ENCODE measurements at places on chromosomes 2 and 18.

- DNase-seq, result no peak
Observed at GRCh38 chr2:236959876-236960275, 125.8 kb upstream of the COPS8 start.

DNA sequence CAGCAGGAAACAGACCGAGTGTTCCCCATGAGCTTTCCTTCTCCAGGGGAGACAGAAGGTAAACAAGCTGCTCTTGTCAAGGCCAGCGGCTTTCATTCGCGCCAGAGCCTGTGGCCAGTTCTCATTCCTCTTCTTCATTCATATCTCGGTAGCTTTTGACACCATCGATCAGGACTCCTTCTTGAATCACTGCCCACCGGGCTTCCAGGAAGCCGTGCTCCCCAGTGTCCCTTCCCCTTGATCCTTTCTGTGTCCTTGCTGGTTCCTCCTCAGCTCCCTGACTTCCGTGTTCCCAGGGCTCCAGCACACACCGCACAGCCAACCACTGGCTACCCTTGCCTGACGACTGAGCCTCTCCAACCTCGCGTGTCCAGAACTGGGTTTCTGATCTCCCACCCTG lies 14.1 kb downstream of the SLC66A3 start:
- DNase-seq, result no peak

DNA sequence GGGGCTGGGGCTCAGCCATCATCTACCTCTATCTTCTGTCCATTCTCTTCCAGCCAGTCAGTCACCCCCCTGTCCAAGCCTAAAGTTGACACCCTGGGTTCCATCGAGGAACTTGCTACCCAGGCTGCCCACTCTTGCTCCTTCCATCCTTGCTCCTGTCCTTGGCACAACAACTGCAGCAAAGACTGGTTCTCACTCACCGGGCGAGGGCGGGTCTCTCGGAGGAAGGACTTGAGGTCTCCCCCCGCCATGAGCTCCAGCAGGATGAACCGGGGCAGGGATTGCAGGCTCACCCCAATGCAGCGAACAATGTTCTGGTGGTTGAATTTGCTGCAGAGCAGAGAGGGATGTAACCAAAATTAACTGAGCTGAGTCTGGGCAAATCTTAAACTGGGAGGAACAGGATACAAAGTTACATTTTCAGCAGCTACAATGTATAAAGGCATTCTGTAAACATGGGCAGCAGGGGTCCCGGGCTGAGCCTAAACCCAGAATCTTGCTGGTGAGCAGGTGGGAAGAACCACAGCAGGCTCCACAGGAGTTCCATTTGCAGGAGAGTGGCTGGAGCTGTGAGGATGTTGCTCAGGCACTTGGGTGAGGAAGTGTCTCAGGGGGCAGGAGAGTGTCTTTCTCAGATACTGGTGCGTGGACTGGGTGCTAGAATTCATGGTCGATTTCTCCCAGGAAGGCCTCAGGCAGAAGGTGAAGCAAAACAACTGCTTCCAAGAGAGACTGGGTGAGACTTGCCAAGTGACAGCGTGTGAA lies 105.5 kb downstream of the CLIP4 start:
- no peak for DNase-seq

GRCh38 chr2:3299703-3300102 lies 77.9 kb downstream of the EIPR1 start:
- DNase-seq, result no peak

GRCh38 chr2:54577035-54577434 lies 120.9 kb downstream of the SPTBN1 start:
- DNase-seq, result no peak

DNA sequence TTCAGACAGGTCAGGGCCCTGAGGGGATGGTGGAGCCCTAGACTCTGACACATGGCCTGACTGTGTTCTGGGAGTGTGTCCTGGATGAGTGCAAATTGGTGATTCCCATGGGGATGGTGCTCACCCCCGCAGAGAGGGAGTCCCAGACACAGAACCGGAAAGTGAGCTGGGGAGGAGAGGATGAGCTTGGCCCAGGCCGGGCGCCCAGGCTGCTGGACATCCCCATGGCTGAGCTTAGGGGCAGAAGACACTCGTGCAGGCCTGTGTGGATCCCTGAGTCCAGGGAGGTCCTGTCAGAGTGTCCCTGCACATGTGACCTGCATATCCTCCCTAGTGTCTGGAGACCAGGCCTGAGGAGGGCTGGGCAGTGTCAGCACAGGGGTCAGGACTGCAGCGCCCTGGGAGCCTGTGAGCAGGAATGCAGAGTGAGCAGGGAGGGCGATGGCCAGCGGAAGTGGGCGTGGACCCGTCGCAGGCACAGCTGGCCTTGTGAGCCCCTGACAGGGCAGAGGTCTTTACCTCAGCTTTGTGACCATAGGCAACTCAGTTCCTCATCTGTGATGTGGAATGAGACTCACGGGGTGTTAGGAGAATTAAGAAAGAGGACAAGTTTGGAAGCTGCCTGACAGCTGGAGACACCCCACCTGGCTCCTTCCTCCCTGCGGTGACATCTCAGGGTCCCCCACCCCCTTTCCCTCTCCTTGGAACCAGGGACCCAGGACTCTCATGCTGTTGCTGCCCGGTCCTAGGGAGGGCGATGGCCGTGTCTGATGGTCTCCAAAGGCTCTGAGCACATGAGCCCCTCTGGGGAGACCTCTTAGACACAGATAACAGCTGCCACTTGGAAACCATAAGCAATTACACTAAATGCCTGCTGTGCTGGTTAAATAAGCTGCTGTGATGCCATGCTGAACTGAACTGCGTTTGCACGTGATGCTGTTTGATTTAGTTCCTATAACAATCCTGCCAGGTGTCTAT lies 62.6 kb upstream of the HS6ST1 start:
- no peak for DNase-seq

DNA sequence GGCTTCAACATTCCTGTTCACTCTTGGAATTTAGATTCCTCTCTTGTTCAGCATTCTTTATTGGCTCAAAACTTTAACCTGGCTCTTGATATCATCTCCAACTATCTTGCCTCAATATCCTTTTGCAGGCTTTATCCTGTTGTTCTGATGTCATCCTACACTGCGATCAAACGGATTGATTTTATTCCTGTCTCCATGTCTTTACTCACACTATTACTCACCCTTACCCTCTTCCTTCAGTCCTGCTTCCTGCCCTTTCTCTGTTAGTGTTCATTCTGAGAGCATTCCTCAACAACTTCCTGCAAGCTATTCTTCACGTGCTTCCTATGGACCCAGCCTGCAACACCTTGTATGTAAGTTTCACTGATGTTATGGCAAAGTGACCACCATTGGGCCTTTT lies 264.7 kb downstream of the RNF152 start:
- DNase-seq, result no peak

DNA sequence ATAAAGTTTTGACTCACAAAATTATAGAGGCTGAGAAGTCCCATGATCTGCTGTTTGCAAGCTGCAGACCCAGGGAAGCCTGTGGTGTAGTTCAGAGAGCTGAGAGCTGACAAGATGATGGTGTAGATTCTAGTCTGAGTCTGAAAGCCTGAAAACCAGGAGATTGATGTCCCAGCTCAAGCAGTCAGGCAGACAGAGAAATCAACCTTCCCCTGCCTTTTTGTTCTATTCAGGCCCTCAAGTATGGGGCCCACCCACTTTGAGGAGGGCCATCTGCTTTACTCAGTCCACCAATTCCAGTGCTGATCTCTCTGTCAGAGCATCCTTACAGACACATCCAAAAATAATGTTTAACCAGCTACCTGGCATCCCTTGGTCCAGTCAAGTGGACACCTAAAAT lies 479.6 kb downstream of the STK39 start:
- DNase-seq, result no peak

GRCh38 chr2:98518101-98518500 lies 73.4 kb downstream of the INPP4A start:
- no peak for DNase-seq

GRCh38 chr18:9827793-9828505 lies 57.8 kb upstream of the TXNDC2 start:
- DNase-seq, result no peak

Measured in HEK293T (cell line).